Natural killer cell treated with Interleukin-12 subunit alpha and Interleukin-12 subunit beta and Interleukin-15 and Interleukin-18, amount 100 ng/mL, for 72 hours (primary cell): ENCODE measurements at places on chromosomes 13 and 19. TPM values are rescaled to one million over a fixed set of nuclear protein-coding genes. Genes with fewer than 3 reads are reported as not detected.
A peak's percentile ranks its signal among the peaks of the same experiment; 100 is the strongest.

PLIN4 gene
- total RNA-seq: not detected

ZNF430 gene
- total RNA-seq: 40.2 TPM

CACNA1A gene
- 0.86 TPM for total RNA-seq

FBXO17 gene
- not detected for total RNA-seq

ALOX5AP gene
- 49.8 TPM for total RNA-seq

GSX1 gene
- total RNA-seq: not detected

ODAD3 gene
- not detected for total RNA-seq

- H3K27ac ChIP-seq: peak overlapping the region; percentile 59
- DNase-seq: no peak
- no peaks in the 10 kb centered on the region for H3K27me3 ChIP-seq
- H3K4me3 ChIP-seq: peak overlapping the region; percentile 62
- peaks cover 9% of the 10 kb centered on the region for H3K4me1 ChIP-seq
Measured at GRCh38 chr19:55648585-55649267, 714 bp downstream of the CCDC106 start.

GRCh38 chr19:39833160-39833463, 850 bp downstream of the DYRK1B start:
- H3K4me3 ChIP-seq: peak overlapping the region; percentile 78
- no peaks in the 10 kb centered on the region for H3K27me3 ChIP-seq
- H3K36me3 ChIP-seq: peaks cover 18% of the 10 kb centered on the region
- H3K4me1 ChIP-seq: peaks cover 44% of the 10 kb centered on the region
- no peak for DNase-seq

- peaks cover 5% of the 10 kb centered on the region for H3K27me3 ChIP-seq
- no peaks in the 10 kb centered on the region for H3K4me1 ChIP-seq
- no peak for DNase-seq
Measured at GRCh38 chr19:6499052-6499790, 2.9 kb downstream of the TUBB4A start.

GRCh38 chr19:57434386-57435061, 601 bp upstream of the ZNF749 start:
- H3K36me3 ChIP-seq: peaks cover 29% of the 10 kb centered on the region
- peak overlapping the region; percentile 89 for H3K4me3 ChIP-seq
- H3K27ac ChIP-seq: peak overlapping the region; percentile 92

DNA sequence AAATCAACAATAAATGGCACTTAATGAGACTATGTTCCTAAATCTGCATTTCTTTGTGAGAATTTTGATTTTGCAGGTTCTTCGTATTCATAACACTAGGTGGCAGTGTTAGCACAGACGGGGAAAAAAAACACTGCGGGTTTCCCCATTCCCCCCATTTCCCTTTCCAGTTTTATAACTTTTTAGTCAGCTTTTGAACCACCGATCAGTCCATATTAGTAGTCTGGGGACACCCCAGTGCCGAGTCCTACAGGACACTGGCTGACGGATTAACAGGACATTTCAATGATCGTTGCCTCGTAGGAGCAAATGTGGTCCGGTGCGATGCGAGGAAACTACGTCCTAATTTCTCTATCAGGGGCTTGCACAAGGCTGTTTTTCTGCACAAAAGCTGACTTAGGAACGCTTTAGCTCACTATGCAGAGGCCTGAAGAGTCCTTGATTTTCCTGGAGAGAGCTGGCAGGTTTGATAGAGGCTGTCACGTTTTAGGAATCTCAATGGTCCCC, 234.3 kb downstream of the LMO7 start:
- H3K4me1 ChIP-seq: peaks cover 3% of the 10 kb centered on the region
- peaks cover 12% of the 10 kb centered on the region for H3K27me3 ChIP-seq
- peak overlapping the region; percentile 14 for H3K4me3 ChIP-seq
- H3K36me3 ChIP-seq: no peaks in the 10 kb centered on the region
- H3K27ac ChIP-seq: no peak overlapping the region

DNA sequence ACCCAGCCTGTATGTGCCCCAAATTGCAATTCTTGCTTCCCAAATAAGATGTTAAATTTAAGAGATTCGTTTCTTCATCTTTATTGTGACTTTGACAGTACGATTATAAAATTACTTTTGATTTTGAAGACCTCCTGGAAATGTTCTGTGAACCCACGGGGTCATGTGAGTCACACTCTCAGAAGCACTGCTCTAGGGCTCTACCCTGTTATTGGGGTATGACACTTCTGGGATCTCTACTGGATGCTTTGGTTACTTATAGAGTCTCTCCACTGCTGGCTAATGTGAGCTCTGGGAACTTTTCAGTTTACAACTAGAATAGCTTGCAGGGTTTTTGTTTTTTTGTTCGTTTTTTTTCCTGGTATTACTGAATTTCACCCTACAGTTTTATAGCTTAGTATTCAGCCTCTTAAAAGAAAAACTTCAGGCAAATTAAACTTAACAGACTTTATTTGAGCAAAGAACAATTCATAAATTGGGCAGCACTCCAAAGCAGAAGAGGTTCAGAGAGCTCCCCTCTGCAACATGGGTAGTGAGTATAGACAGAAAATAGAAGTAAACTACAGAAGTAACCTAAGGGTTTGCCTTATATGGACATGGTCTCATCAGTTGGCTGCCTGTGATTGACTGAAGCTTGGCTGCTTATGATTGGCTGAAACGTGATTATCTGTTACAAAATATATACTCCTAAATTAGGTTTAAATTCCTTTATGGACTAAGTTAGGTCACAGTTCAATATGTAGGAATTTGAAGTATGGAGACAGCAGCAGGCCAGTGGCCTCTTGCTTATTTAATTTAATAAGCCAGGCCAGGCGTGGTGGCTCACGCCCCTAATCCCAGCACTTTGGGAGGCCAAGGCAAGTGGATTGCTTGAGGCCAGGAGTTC, 28.5 kb upstream of the PSPC1 start:
- H3K4me3 ChIP-seq: no peak overlapping the region
- H3K27ac ChIP-seq: no peak overlapping the region
- H3K36me3 ChIP-seq: no peaks in the 10 kb centered on the region
- no peak for DNase-seq
- H3K27me3 ChIP-seq: no peaks in the 10 kb centered on the region
- H3K4me1 ChIP-seq: no peaks in the 10 kb centered on the region

DNA sequence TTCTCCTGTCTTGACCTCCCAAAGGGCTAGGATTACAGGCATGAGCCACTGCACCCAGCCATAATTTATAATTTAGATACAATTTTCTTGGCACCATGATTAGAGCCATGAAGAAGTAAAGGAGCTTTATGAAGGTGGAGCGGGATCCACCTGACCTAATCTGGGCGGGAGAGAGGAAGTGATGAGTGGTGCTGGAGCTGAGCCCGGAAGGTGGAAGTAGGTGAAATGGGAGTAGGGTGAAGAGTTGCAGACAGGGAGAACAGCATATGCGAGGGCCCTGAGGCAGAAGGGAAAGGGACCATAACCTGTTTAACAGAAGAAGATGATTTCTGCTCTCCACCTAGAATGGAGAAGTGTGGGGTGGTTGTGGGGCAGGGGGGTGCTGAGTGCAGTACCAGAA, 4.2 kb downstream of the BLOC1S3 start:
- no peak for DNase-seq
- H3K4me1 ChIP-seq: peaks cover 18% of the 10 kb centered on the region
- H3K27me3 ChIP-seq: no peaks in the 10 kb centered on the region
- no peak overlapping the region for H3K4me3 ChIP-seq
- H3K27ac ChIP-seq: peak overlapping the region; percentile 16

- H3K27ac ChIP-seq: peak overlapping the region; percentile 56
- peaks cover 5% of the 10 kb centered on the region for H3K4me1 ChIP-seq
Measured at GRCh38 chr19:18401580-18402112, 4.2 kb upstream of the LRRC25 start.

DNA sequence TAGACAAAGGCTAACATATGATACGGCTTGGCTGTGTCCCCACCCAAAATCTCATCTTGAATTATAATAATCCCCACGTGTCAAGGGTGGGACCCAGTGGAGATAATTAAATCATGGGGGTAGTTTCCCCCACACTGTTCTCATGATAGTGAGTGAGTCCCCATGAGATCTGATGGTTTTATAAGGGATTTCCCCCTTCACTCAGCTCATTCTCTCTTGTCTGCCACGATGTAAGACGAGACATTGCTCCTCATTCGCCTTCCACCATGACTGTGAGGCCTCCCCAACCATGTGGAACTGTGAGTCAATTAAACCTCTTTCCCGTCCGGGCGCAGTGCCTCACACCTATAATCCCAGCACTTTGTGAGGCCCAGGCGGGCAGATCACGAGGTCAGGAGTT, 143.5 kb downstream of the RXFP2 start:
- H3K27me3 ChIP-seq: no peaks in the 10 kb centered on the region
- no peak for DNase-seq
- H3K4me3 ChIP-seq: no peak overlapping the region

- H3K4me1 ChIP-seq: no peaks in the 10 kb centered on the region
- DNase-seq: no peak
- H3K4me3 ChIP-seq: no peak overlapping the region
- peaks cover 6% of the 10 kb centered on the region for H3K36me3 ChIP-seq
- H3K27me3 ChIP-seq: peaks cover 8% of the 10 kb centered on the region
Measured at GRCh38 chr13:97945792-97946419, 7.6 kb upstream of the IPO5 start.
